Stimulated activated CD4-positive, alpha-beta T cell treated with anti-CD3 and anti-CD28 coated beads, Interleukin-15, amount 100 ng/mL, for 1 hour (primary cell): ENCODE measurements at places on chromosomes 12 and 14.

DNA sequence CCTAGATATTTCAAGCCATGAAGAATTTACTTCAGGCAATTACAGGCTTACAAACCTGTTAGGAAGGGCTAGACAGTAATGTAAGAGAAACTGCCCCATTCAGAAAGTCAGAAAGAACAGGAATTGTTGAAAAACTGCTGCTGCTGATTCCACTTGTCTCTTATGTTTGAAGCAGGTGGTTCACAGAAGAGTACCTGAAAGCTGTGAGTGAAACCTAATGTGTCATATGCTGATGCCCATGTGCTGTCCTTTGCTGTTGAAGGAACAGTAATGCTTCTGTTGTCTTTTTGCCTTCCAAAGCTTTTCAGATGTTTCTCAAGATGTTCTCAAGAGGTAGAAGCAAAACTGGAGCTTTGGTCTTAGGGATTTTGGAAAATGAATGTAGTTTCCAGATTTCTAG, 39.0 kb downstream of the MNAT1 start:
- no peak for DNase-seq

DNA sequence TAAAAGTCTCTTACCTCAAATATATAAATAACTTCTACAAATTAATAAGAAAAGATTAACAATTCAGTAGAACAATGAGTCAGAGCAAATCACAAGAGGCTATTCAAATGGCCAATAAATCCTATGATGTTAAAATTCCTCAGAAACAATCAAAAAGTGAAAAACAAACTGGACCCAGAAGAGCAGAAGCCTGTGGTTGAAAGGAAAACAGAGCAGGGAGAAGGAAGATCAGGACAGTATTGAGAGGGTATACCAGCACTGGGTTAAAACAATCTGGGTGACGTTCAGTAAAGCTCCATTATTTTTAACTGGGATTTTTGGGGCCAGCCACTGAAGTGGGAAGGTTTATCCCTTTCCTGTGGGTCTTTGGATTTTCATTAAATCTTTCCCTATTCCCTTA, 39.7 kb upstream of the PCED1B start:
- no peak for DNase-seq

DNA sequence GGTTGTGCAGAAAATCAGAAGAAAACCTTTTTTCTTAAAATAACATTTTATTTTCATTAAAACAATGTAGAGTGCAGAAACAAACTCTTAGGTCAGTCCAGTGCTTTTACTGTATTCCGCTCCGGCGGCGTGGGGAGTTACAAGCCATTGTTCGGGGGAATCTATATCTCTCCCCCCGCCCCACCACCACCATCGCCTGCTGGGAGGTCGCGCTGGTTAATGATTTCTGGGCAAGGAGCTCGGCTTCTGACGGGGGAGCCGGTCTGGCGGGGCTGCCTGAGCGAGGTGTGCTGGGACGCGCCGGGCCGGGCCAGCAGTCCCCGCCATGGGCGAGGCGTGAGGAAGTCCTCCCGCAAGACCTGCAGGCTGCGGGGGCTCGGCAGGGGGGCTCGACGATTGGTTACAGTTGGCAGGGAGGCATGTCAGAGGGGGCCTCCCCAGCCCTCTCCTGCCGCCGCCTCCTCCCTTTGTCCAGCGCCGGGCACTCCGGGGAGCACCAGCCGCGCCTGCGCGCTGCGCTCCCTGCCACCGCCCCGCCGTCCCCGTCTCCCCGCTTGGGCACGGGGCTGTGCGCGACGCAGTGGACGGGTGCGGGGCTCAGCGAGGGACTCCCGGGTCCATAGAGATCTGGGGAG, 1.0 kb upstream of the DUSP6 start:
- DNase-seq, result no peak

GRCh38 chr14:55152052-55152753, 23.2 kb downstream of the LGALS3 start:
- no peak for DNase-seq

DNA sequence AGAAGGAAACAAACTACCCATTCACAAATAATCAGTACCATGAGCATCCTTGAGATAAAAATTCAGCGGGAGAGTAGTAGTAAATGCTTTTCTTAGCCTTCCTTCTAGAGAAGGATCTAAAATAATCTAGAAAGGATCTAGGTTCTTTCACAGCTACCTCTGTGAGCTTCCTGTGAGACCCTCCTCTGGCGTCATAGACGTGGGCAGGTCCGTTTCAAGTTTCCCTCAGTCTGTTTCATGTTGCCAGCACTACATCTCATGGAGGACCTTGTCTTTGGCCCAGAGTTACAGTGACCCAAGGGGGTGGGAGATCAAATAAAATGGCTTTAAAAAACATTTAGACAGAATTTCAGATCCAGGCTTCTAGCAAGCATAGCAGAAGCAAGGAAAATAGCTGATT, 13.6 kb downstream of the DAAM1 start:
- DNase-seq, result no peak

GRCh38 chr12:106301611-106302321, 767 bp upstream of the TCP11L2 start:
- peak; percentile 12 for DNase-seq

GRCh38 chr14:31106768-31107167, 80.6 kb upstream of the STRN3 start:
- DNase-seq, result no peak

DNA sequence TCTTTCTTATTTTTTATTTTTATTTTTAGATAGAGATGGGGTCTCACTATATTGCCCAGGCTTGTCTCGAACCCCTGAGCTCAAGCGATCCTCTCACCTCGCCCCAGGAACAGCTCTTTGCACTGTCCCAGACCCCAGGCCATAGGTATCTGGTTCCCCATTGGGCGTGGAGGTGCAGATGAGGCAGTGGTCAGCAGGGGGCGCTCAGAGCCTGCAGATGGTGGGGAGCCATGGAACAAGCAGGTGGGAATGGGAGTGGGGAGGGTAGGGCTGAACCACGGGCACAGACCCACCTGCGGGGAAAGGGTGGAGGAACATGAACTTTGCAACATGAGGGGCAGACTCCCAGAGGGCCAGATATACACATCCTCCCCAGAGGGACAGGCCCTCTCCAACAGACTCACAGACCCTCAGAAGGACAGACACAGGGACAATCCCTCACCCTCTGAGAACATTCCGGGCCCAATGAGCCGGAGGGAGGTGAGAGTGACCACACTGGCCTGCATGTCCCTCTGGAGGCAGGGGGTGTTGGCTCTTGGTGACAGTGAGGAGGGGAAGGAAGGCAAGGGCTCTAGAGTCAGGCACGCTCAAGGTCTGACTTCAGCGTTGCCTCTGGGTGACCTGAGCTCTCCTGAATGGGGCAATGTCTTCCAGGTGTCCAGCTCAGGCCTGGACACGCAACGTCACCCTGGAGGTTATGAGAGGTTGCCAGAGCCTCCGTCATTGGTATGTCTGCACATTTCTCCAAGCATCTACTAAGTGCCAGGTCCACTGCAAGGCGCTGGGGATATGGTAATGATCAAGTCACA, 34.9 kb downstream of the KRT80 start:
- DNase-seq, result peak; percentile 51

GRCh38 chr12:121186826-121187225, 23.1 kb upstream of the P2RX4 start:
- DNase-seq, result no peak

DNA sequence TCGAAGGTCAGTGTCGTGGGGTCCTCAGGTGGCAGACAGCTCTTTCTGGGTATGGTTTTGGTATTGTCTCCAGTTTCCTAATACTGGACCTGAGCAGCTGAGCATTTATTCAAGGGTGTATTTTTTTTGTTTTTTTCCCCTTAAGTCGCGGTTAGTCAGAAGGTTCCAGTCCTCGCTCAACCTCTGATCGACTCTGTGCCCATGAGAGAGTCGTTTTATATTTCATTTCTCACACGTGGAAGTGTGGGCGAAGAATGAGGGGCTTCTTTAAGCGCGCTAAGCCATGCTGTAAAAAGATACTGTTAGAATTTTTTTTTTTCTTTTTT, 499 bp downstream of the MIPOL1 start:
- DNase-seq, result no peak

DNA sequence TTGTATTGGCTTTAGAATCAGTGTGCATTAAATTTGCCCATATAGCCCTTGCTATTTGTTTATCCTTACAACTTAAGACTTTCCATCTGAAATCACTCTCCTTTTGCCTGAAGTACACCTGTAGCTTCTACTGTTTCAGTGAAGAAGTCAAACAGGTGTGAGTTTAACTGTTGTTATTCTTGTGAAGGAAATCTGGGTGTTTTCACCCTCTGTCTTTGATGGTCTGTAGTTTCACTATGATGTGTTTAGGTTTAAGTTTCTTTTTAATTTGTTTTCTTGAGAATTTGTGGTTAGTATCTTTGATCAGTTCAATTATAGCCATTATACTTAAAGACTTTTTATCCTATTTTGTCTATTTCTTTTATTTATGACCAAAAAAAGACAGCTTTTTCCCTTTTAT, 68.9 kb upstream of the BBS10 start:
- DNase-seq, result no peak

DNA sequence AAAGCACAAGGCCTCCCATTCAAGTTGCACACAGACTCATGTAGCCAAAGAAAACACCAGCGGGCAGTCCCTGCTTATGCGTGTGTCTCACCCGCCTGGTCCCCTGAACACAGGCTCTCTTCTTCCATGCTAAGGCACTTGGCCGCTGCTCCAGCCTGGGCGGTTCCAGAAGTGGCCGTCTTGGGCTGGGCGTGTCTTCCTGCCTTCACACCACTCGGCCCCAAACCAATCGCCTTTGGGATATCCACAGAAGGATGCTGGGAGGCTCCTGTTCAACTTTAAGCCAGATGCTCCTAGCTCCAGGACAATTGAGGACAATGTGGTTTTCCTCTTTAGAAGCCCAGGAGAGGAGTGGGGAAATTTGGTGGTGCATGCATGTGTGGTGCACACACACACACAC, 2.2 kb downstream of the SCARB1 start:
- DNase-seq, result no peak

GRCh38 chr12:49054524-49054923, 6.1 kb downstream of the KMT2D start:
- no peak for DNase-seq

DNA sequence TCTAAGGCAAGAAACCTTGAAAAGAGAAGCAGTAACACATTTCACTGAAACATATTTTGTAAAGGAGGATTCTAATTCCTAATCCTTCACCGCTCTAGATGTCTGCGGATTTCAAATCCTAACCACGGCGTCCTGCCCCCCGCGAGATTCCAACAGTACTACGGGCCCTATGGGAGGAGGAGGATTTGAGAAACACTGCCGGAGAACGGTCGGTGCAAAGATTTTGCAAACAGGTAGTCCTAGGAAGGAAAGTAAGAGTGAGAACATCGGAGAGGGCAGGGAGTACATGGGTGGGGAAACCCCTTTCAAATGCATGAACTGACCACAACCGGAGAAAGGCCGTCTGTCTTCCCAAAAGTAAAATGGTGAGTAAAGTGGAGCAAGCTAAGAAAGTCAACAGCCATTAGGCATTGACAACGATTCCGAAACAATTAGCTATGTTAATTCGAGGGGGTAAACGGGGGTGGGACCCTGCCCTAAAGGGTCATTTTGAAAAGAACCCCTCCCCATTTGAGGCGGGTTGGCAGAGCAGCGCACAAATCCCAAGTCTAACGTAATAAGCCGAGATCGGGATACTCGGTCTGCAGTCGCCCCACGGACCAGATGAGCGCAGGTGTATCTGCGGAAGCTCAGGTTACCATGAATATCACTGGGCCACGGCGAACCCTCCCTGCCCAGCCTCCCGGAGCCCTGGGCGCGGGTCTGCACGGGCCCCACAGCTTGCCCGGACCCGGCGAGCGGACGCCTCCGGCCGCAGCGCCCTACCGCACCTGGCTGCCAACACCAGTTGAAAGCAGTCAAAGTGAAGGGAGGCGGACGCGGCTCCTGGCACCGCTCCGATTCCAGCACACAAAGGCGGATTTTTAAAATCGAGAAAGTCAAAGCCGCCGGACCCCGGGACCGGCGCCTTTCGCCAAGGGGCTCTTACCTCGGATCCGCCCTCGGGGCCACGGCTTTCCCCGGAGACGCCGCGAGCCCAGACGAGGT, 662 bp downstream of the EPS8 start:
- DNase-seq, result peak; percentile 1

DNA sequence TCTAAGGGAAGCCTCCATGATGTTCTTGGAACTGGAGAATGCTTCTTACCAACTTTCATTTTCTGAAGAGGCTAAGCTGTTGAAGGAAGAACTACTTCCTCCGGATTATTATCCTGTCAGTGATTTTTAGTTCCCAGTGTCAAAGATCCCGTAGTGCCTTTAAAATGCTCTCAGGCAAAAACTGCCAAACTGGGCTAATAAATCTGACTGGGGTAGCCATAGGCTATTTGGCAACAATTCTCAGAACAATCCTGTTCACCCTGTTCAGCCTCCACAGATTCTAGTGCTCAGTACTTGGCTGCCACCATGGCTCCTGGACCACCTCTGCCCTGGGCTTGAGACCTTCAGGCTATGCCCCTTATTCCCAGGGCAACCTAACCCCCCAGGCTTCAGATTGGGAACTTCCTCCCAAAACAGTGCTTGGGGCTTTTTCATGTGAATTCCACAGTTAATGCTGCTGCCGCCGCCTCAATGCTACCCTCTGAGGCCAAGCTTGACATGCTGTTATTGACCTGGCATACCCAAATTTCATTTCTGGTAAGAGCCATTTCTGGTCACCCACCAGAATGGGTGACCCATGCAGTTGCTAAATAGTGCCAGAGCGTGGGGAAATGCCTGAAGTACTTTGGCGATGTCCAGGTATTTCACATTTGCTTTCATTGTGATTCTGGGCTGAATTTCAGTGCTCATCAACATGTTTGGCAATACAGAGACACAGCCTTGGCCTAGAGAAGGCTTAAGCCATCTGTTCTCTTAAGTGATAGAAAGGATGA, 110.0 kb upstream of the ARHGAP5 start:
- no peak for DNase-seq

- DNase-seq, result no peak
These were observed 120.7 kb downstream of the SLC25A21 start for GRCh38 chr14:37051680-37052079.

DNA sequence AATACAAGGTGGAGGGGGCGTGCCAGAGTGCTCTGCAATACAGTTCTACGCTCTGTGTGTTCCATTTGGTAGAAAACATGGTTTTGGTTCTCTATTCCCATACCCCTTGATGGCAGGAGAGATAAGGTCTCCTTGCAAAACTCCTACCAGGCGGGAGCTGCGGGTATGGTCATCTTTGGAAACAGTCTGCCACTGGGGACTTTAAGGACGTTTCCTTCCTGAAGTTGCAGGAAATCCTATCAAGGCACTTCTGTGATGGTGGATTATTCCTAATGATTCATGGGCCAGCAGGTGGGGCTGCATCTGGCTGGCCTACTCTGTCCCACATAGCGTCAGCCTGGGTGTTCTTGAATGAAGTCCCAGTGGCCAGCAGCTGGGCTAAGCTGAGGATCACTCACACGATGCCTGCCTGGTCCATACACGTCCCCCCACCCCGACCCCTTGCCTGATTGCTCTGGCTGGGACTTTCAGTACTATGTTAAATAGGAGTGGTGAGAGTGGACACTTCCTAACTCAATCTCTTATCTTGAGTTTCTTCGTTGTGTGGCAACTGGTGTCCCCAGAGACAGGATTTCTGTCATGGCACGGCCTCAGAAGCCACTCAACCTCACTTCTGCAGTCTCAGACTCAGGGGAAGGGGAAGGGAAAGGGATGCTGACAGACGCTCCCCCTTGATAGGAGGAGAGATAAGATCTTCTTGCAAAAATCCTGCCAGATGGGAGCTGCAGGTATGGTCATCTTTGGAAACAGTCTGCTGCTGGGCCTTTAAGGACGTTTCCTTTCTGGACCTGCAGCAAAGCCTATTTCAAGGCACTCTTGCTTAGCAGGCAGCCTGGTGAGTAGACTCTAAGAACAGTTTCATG, 61.0 kb upstream of the FKBP4 start:
- no peak for DNase-seq
